ENCODE measurements at places on chromosomes 3 and 15.

DNA sequence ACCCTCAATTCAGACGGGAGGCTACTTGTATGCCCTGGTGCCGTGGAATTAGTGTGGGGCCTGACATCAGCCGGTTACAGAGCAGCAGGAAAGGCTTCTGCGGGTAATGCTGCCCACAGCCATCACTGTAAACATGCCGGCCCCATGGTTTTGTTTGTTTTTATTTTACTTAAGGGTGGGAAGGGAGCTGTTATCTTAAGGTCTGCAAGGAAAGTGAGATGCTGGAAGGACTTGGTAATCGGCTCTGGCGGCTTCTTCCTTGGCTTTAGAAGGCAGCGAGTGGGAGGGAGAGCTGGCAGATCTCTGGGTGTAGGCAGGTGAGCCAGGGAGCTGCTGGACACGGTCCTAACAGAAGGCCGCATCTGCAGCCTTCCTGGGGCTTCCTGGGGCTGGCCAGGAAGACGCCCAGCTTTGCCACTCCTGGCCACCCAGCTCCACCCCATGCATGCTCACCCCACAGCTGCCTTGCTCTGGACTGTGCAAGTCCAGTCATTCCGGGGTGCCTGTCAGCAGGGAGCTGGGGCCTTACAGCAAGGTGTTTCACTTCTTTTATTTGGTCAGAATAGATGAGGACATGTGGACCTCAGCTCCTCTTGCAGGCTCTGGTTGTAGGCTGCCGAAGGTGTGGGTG is 54.1 kb upstream of the FURIN start:
- DNase-seq: no peak

DNA sequence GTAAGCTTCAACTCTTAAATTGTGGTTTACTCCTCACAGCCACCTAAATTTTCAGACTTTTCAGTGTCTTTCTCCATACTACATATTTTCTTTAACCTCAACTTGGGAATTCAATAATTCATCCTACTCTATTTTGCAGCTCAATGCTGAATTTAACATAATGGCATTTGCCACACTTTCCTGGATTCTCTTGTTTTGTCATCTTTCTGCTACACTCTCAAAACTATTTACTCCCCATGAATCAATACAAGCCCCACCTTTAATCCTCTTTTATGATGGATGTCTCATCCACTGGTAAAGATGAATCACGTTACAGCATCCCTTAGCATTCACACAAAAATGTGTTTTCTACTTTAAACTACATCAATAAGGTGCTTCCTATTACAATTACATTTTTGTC is 19.6 kb upstream of the CHMP2B start:
- DNase-seq: no peak

GRCh38 chr3:23830869-23831484 is 25.2 kb downstream of the UBE2E1 start:
- DNase-seq: no peak

DNA sequence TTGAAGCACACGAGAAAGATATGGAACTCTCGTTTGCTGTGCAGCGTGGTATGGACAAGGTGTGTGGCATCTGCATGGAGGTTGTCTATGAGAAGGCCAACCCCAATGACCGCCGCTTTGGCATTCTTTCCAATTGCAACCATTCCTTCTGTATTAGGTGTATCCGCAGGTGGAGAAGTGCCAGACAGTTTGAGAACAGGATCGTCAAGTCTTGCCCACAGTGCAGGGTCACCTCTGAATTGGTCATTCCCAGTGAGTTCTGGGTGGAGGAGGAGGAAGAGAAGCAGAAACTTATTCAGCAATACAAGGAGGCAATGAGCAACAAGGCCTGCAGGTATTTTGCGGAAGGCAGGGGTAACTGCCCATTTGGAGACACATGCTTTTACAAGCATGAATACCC is 1.2 kb downstream of the MKRN3 start:
- no peak for DNase-seq

- DNase-seq: no peak
Measured at GRCh38 chr3:107850681-107851080, 240.2 kb downstream of the CD47 start.

- DNase-seq: no peak
Measured at GRCh38 chr15:99911816-99912215, 178.6 kb upstream of the LYSMD4 start.

DNA sequence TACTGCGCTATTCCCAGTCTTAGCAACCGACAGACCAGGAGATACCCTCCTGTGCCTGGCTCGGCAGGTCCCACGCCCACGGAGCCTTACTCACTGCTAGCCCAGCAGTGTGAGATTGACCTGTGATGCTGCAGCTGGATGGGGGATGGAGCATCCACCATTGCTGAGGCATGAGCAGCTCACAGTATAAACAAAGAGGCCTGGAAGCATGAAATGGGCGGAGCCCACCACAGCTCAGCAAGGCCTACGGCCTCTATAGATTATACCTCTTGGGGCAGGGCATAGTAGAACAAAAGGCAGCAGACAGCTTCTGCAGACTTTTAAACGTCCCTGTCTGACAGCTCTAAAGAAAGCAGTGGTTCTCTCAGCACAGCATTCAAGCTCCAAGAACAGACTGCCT is 160.3 kb downstream of the ANXA2 start:
- DNase-seq: no peak

GRCh38 chr3:124775877-124776276 is 45.6 kb downstream of the UMPS start:
- DNase-seq: no peak

GRCh38 chr3:50050361-50050760 is 38.4 kb upstream of the RBM5 start:
- no peak for DNase-seq

Data from prostate gland (tissue), 2 donors.